ENCODE measurements at places on chromosomes 2 and 18. TPM values are rescaled to one million over a fixed set of nuclear protein-coding genes. Genes with fewer than 3 reads are reported as not detected.

- peaks cover 54% of the 10 kb centered on the region for H3K4me1 ChIP-seq
- peak; percentile 29 for DNase-seq
- H3K36me3 ChIP-seq, result no peaks in the 10 kb centered on the region
- peak overlapping the region; percentile 98 for H3K27ac ChIP-seq
- no peaks in the 10 kb centered on the region for H3K27me3 ChIP-seq
Observed at GRCh38 chr2:27800856-27801255, 29.3 kb downstream of the MRPL33 start.

- no peaks in the 10 kb centered on the region for H3K4me1 ChIP-seq
- H3K27ac ChIP-seq, result no peak overlapping the region
- H3K4me3 ChIP-seq, result no peak overlapping the region
Observed at GRCh38 chr18:24799176-24799575, 338.7 kb downstream of the HRH4 start.

DNA sequence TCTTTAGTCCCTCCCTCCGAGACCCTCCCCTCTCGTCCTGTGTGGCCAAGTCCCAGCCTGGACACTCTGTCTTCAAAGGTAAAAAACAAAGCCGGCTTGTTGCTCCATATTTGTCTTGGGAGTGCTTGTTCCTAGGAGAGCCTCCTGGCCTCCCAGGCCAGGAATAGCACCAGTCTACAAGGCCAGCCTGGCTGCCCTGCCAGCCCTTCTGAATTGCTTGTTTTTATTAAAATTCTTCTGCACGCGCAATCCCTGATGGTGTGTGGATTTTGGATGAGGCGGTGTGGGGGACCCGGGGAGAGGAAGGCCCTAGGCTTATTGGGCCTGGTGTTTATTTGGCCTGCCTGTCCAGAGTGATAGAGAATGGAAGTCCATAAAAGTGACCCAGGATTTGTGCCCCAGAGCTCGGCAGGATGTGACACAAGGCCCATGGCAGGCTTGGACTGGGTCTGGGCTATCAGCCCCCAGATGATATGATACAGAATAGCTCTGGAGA lies 297.3 kb downstream of the CYP26B1 start:
- H3K4me1 ChIP-seq, result peaks cover 6% of the 10 kb centered on the region
- no peaks in the 10 kb centered on the region for H3K36me3 ChIP-seq
- no peak for DNase-seq
- no peak overlapping the region for H3K4me3 ChIP-seq
- H3K27ac ChIP-seq, result no peak overlapping the region

DNA sequence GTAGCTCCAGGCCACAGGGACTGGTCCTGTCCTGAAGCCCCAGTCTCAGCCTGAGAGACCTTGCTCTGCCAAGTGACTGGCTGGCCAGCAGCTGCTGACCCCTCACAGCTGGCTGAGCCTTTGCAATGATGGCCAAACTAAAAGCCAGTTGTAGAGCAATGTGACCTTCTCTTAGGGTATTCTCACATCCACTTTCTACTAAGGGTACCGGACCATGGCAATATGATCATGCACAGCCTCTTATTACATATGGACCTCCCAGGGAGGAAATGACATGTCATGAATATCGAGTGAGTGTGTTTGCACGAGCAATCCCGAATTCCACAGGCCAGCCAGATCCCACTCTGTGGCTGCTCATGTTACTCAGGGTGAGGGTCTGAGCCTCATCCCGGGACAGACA lies 213.9 kb downstream of the VAPA start:
- H3K4me1 ChIP-seq, result 0 out of 2 replicates have a peak, but pooled peaks cover 5% of the 10 kb centered on the region
- no peaks in the 10 kb centered on the region for H3K36me3 ChIP-seq
- H3K27me3 ChIP-seq, result no peaks in the 10 kb centered on the region
- no peak overlapping the region for H3K27ac ChIP-seq
- DNase-seq, result no peak
- no peak overlapping the region for H3K4me3 ChIP-seq

DNA sequence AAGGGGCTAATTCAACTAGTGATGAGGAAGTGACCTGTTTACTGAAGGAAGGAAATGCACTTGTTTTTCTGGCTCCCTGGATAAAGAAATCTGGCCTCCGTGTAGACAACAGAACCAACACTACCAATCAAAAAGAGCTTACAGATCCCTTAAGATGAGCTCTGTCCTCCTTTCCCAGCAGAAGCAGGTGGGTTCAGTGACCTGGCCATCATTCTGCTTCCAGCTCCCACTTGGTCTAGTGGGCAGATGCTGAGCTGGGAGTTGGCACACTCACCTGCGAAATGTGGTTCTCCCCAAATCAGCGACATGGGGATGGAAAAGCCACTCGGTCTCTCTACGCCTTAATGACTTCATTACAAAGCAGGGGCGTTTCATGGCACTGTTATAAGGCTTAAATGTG lies 132.6 kb downstream of the AFF3 start:
- H3K36me3 ChIP-seq, result no peaks in the 10 kb centered on the region
- no peaks in the 10 kb centered on the region for H3K27me3 ChIP-seq
- H3K27ac ChIP-seq, result no peak overlapping the region
- H3K4me3 ChIP-seq, result no peak overlapping the region
- H3K4me1 ChIP-seq, result peaks cover 31% of the 10 kb centered on the region
- DNase-seq, result no peak

DNA sequence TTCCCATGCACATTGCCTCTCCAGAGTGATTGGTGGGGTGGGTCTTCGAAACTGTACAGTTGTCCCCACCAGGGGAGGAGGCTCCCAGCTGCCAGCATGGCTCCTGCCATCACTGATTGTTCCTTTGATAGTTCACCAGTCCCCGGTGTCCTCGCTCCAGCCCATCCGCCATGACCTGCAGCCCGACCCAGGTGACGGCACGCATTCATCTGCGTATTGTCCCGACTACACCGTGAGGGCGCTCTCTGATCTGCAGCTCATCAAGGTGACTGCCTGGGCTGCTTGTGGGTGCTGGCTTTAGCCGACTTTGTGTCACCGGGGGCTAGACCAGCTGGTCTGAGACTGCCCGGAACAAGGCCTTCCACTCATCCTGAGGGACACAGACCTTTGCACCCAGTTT lies 12.4 kb downstream of the CNNM3 start:
- H3K27me3 ChIP-seq, result no peaks in the 10 kb centered on the region
- peaks cover 18% of the 10 kb centered on the region for H3K4me1 ChIP-seq
- H3K36me3 ChIP-seq, result peaks cover 48% of the 10 kb centered on the region
- no peak for DNase-seq

DNA sequence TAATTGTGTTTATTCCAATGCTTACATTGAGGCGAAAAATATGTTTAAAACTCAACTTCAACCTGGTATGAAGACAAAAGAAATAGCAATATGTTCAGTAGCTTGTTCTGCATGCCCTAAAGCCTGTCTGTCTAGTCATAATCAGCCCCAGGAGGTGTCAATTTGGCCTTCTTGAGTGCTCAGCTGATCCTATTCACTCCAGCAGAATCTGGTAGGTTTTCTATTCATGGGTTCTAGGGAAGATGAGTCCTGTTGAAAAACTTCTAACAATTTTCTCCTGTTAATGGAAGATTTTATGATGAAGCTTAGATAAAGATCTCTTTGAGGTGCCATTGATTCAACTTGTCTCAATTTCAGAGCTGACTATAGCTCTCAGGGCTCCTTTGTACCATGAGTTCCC lies 402.0 kb upstream of the UBE2E3 start:
- H3K4me1 ChIP-seq, result peaks cover 9% of the 10 kb centered on the region
- H3K36me3 ChIP-seq, result no peaks in the 10 kb centered on the region
- H3K4me3 ChIP-seq, result no peak overlapping the region
- DNase-seq, result no peak

DNA sequence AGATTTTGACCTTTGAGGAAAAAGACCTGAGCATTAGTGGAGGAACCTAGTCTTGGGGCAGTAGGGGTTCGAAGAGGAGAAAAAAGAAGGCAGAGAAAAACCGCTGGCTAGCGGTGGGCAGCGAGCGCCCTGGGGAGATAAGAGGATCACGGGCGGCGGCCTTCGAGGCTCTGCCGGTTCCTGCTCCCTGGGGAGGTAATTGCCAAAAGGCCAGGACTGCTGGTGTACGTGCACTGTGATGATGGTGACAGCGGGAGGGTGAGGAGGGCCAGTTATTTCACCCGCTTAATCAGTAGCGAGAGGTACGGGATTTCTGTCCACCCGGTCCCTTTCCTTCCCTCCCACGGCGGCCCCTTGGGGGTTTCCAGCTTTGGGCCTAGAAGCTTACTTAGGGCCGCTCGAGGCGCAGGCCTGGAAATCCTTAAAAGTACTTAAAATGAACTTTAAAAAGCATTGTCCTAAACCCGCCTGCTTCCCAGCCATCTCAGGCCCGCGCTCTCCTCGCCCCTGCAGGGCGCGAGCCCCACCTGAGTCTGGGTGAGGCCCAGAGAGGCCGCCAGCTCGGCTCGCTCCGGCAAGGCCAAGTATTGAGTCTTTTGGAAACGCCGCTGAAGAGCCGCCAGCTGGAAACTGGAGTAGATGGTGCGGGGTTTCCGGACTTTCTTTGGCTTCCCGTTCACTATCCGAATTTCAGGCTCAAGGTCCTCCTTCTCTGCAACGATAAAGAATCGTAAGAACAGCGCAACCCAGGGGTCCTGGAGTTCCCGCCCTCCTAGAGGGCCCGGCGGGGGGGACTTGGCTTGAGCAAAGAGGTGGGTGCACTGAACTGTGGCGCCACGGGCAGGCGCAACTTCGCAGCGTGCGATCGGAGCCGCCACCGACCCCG lies 1.5 kb downstream of the DLX2 start:
- no peaks in the 10 kb centered on the region for H3K27me3 ChIP-seq
- DNase-seq, result no peak
- H3K4me1 ChIP-seq, result peaks cover 58% of the 10 kb centered on the region
- no peak overlapping the region for H3K27ac ChIP-seq

Gene NXPH2
- 8.3 TPM for total RNA-seq

Gene CAPN14
- total RNA-seq, result not detected

DNA sequence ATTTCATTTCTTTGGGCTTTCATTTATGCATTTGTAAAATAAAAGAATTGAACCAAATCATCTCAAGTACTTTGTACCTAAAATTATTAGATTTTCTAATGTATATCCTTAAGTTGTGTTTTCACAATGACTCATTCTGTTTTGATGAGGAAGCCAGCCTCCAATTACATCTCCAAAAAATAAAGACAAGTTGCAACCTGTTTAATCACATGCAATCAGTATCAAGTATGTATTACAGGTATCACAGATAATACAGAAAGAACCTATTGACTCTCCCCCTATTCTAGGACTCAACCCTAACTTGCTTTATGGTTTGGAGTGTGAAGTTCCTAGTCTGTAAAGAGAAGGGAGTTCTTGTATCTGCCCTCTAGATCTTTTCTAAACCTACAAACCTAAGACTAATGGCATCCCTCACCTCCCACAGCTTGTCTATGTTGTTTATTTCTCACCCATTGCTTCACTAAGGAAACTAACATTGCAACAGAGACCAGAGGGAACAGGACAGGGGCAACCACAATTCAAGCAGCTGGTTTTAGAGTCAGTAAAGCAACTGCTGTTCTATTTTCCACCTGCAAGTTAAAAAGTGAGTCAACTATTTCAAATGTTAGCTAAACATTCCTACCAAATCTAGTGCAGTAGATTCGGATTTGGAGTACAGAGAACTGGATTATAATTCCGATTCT lies 141.1 kb upstream of the ETAA1 start:
- DNase-seq, result peak; percentile 18
- H3K4me1 ChIP-seq, result peaks cover 43% of the 10 kb centered on the region
- no peaks in the 10 kb centered on the region for H3K27me3 ChIP-seq

Gene PEX13
- 22.7 TPM for total RNA-seq

Gene FOXD4L1
- total RNA-seq, result not detected

Gene SAG
- not detected for total RNA-seq

DNA sequence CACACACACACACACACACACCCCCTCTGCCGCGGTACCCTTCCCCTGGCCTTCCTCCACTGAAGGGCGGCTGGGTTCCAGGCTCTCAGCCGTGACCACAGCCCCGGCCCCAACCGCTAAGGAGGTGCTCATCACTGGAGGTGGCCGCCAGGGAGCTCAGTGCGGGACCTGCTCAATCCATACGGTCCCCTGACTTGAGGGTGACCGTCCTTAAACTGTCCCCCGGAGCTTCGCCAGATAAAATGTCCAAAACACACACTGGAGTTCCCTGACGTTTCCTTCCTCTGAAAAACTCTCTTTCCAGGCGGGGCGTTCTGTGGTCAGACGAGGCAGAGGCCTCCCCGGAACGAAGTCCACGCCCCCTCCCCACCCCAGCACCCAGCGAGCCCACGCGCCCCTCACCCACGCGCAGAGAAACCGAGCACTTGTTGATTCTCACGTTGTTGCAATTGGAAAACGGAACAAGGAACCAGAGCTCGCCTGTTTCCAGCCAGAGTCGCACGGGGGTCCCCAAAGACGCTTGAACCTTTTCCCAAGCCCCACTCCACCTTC lies 1.4 kb downstream of the MBP start:
- H3K4me1 ChIP-seq, result peaks cover 23% of the 10 kb centered on the region
- H3K27ac ChIP-seq, result no peak overlapping the region
- H3K4me3 ChIP-seq, result no peak overlapping the region
- H3K27me3 ChIP-seq, result no peaks in the 10 kb centered on the region

DNA sequence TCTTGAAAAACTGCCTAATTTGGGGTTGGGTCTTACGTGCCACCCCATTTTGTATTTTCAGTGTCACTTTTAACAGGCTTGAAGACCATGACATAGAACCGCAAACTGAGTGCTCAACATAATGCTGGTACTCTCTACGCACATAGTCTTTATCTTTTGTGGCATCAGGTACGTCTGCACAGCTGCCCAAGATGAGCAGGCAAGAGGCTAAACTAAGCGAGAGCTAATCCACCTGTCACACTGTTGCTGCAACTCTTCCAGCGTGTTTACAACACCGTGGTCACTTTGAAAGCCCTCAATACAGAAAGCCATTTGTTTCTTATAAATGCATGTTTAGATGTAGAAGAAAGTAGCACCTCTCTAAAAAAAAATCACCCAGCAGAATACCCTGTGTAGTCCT lies 270.0 kb upstream of the TCF4 start:
- peaks cover 33% of the 10 kb centered on the region for H3K4me1 ChIP-seq
- no peak overlapping the region for H3K4me3 ChIP-seq
- H3K27ac ChIP-seq, result no peak overlapping the region
- H3K27me3 ChIP-seq, result no peaks in the 10 kb centered on the region
- DNase-seq, result no peak

GRCh38 chr2:117360586-117360985 lies 453.9 kb upstream of the DDX18 start:
- H3K4me3 ChIP-seq, result no peak overlapping the region
- no peaks in the 10 kb centered on the region for H3K36me3 ChIP-seq
- H3K27ac ChIP-seq, result no peak overlapping the region
- no peaks in the 10 kb centered on the region for H3K27me3 ChIP-seq
- no peaks in the 10 kb centered on the region for H3K4me1 ChIP-seq

GRCh38 chr2:56184500-56185011 lies 766 bp downstream of the CCDC85A start:
- peaks cover 36% of the 10 kb centered on the region for H3K27me3 ChIP-seq
- H3K4me3 ChIP-seq, result peak overlapping the region; percentile 40
- H3K27ac ChIP-seq, result no peak overlapping the region
- peak; percentile 16 for DNase-seq

DNA sequence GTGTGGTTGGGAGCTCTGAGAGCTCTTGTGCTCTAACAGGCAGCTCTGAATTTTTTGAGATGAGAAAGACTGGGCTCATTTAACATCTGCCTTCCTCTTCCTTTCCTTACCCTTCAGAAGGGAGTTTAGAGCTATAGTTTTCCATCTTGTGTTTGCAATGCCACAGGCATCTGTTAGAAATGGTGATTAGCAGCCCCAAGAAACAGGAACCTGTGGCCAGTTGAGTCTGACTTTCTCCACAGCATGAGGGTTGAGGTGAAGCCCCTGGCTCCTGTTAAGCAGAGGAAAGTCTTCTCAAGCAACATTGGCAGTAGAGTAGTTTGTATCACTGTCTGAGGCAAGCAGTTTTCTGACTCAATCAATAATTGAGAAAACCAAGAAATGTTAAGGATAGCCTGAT lies 577.4 kb downstream of the ZEB2 start:
- peaks cover 2% of the 10 kb centered on the region for H3K4me1 ChIP-seq
- H3K27ac ChIP-seq, result no peak overlapping the region
- DNase-seq, result no peak
- H3K27me3 ChIP-seq, result no peaks in the 10 kb centered on the region

- H3K4me3 ChIP-seq, result no peak overlapping the region
Observed at GRCh38 chr2:152240559-152241231, 65.1 kb upstream of the STAM2 start.
